CD4-positive, alpha-beta T cell treated with Interferon gamma for 1 hour (primary cell): ENCODE measurements at places on chromosomes 5 and 9.
A peak's percentile ranks its signal among the peaks of the same experiment; 100 is the strongest.

DNA sequence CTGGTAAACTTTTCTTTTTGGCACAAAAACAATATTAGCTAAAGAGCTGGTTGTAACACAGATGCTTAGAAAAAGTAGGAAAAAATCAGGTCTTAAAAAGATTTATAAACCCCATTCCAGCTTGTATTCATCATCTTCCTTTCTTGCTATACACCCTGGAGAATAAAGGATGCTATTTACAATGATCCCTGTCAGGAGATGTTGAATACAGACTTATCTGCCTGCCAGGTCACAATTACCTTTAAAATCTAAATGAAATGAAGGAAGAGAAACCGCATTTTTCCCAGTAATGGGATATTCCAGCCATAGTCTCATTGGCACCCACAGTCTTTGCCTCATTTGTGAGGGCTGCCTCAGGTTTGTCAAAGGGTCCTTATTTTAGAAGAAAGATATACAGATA lies 394.1 kb upstream of the WWC1 start:
- no peak for DNase-seq

- peak; percentile 74 for DNase-seq
These were observed at the start of gene ZBTB6 for GRCh38 chr9:122912964-122913673. ZBTB6 (minus strand) TSS chr9:122913323; CDS start chr9:122912072, 1,251 bp downstream.

- no peak for DNase-seq
These were observed 177.4 kb downstream of the NSG2 start for GRCh38 chr5:174222891-174223290.

- DNase-seq = no peak
These were observed 79.8 kb downstream of the HSD17B3 start for GRCh38 chr9:96222132-96222531.

DNA sequence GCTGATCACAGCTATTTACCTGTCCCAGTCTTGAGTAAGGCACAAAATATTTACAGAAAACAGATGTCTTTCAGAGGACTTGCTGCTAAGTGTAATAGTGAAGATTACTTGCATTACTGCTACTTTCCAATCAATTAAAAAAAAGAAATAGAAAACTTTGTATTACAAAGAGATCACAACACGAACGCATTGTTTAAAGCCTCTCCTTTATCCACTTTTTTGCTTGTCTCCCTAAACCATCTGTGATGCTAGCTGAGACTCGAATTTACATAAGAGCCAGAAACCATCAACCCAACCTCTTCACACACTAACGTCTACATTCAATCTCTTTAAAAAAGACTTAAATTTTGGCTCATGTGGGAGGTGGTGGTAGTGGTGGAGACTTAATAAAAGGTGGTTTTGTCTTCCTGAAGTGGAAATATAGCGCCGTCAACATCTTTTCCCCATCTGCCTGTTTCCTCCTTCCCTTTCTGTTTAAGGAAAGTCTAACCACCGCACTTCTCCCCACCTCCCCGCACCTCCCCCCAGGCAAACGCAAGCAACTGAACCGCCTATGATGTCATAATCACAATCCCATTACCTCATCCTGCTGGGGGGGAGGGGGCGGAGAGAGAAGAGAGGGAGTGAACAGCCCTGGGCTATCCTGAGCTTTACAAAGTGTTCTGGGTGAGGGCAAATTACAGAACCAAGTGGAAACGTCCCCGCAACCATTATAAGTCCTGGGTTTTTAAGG lies 948 bp upstream of the FAM53C start:
- peak; percentile 81 for DNase-seq

- DNase-seq = no peak
These were observed 1.7 kb downstream of the CAMSAP1 start for GRCh38 chr9:135905380-135906258.

DNA sequence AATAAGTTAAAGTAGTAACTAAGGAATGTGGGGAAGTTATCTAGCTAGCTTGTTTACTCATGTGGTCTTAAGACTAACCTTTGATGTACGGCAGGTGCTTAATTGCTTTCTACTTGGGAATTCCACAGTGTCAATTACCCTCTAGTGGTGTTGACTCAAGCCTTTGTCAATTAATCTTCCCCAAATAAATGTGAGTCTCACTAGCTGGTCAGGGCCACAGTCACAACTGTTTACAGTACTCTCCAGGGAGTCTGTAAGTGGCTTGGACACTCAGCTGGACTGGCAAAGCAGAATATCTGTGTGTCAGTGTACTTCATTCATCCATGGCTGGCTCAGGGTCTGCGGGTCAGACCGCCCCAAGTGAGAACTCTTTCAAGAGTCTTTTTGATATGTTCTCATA lies 30.8 kb downstream of the SMIM3 start:
- no peak for DNase-seq

DNA sequence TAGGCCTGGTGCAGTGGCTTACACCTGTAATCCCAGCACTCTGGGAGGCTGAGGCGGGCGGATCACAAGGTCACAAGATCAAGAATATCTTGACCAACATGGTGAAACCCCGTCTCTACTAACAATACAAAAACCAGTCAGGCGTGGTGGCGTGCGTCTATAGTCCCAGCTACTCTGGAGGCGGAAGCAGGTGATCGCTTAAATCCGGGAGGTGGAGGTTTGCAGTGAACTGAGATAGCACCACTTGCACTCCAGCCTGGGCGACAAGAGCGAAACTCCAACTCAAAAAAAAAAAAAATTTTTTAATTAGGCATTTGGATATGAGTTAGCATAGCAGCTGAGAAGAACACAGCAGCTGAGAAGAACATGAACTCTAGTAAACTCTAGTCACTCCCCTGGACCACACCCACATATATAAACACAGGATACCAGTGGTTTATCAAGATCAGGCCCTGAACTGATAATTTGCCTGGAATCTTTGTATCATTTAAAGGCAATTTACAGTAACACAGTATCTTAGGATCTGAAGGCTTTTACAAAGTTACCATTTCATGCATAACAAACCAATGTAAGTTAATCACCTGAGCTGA lies 4.6 kb upstream of the UGCG start:
- no peak for DNase-seq

- DNase-seq = no peak
These were observed 37.7 kb downstream of the IPO11 start for GRCh38 chr5:62450259-62450658.

DNA sequence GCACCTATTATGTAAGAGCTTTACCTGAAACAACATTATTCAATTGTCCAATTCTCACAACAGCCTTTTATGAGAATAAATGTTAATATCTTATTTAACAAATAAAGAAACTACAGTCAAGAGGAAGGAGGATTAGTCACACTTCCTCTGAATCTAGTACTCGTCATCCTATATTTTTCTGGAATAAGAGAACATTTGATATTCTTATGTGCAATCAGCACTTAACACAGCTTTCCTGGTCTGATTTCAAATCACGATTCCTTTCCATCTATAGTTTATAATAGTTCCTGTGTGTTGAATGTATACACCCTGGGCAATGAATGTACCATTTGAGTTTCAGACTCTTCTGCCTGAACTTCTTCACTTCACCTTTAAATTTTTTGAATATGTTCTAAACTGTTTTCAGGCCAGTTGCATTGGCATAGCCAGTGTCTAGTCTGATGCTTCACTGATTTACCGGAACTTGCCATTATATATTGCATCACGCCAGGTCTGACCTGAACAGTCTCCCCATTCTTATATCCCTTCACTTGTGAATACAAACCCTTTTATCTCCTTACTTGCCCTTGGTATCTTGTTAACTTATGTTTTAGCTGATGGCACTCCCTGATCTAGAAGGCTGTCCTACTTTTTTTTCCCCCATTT lies 698.3 kb downstream of the MAT2B start:
- no peak for DNase-seq

DNA sequence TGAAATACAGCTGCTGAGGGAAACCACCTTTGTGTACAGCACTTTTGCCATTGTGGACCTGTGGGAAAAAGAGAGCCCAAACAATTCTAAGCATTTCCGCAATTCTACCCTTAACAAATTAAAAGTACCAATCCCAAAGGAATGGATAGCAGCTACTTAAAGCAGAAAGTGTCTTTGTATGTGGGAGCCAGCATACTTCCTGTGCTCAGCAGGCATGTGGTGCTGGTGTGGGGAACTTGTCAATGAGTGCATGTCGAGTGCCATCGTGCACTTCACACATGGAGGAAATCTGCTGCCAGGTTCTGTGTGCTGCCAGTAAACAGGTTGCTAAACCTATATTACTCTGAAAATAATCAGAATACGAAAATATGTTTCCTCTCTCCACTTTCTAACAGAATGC lies 399.0 kb downstream of the LRRC70 start:
- no peak for DNase-seq

DNA sequence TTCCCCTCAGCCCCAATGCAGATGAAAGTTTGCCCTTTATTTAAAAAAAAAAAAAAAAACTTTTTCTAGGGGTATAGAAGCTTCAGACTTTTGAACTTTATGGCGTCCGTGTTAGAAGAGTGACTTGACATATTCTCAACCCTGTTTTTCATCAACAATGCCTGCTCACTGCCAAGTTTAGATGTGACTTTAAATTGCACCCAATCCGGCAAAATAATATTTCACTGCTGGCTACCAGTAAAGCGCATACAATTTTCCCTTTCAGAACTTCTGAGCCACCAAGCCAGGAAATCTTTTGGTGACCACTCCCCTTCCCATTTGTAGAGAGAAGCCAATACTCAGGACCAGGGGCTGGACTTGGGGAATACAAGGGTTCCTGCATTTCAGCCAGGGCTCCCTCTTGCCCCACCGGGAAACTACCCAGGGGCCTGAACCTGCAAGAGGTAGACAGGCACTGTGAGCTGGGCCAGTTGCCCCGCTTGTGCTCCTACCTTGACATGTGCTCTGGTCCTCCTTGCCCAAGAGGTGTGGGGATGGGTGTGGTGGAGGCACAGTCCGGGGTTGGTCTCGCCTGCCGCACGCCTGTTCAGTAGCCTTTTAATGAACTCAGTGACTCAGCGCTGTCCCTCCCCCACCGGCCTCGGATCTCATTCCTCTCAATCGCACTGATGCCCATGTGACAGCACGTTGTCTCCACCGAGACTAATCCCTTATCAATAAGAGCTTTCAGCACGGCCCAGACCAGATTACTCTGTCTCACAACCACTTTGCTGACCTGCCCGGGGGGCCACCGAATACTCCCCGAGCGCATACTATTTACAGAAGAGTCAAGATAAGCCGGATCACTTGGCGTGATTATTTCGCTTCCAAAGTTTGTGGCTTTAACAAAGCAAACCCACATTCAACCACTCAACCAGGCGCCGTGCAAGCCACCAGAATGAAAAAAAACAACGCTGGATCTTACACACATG lies 226.4 kb downstream of the DCP2 start:
- no peak for DNase-seq

DNA sequence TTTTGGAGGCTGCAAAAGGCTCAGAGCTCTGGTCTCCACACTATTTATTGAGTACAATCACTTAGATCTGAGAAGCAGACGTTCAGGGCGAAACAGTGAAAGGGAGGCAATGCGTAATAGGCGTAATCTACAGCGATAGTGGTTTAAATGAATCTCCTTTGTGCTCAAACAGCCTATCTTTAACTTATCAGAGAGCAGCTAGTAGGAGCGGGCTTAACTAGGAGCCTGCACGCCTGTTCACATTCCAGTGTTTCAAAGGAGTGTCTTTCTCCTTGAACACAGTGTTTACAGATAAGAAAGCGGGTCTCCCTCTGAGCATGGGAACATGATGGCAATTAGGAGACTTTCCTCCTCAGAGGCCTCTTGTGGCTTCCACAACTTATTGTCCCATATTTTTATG lies 49.4 kb downstream of the AP3B1 start:
- no peak for DNase-seq

DNA sequence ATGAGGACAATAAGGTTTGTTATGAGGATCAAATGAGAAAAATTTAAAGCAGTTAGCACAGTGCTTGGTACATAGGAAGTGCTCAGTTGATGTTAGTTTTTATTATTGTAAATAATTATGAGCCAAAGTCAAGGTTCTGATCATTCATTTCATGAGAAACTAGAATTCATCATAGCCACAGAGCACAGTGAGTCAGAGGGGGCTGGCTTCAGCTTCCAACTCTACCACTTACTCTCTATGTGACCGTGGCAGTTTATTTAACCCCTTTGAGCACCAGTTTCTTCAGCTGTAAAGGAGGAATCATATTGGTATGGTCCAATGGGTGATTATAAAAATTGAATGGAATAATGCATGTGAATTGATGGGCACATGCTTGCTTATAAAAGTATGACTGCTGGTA lies 39.4 kb downstream of the KLHL3 start:
- no peak for DNase-seq

DNA sequence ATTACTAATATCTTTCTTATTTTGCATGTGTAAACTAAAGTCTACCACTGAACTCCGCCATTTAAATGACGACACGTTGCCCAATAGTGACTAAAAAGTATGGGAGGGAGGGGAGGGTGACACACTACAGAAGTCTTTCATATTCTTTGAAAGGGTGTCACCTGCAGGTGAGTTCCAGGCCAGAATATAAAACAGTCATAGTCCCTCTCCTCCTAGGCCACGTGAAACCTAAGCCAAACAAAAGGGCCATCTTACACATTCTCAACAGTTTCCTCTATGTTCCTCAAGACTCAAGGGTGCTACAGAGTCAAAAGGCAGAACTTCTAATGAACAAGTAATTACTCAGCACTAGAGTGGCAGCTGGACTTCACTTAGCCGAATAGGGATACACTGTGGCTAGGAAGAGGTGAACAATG lies 6.4 kb downstream of the CEMIP2 start:
- no peak for DNase-seq

GRCh38 chr5:109706095-109706494 lies 16.4 kb downstream of the MAN2A1 start:
- no peak for DNase-seq

GRCh38 chr5:83471405-83472212 lies at the start of gene VCAN:
VCAN (plus strand) TSS chr5:83471744; CDS start chr5:83483519, 11,775 bp downstream.
- peak; percentile 50 for DNase-seq

- DNase-seq = no peak
These were observed 1809.2 kb upstream of the ACO1 start for GRCh38 chr9:30575218-30575617.

GRCh38 chr5:33303579-33304095 lies 137.1 kb upstream of the TARS1 start:
- DNase-seq = no peak
